Stimulated activated CD8-positive, alpha-beta memory T cell treated with anti-CD3 and anti-CD28 coated beads, Interleukin-15, amount 100 ng/mL, for 24 hours (primary cell): ENCODE measurements at places on chromosomes 6 and 20.

- no peak for DNase-seq
Measured at GRCh38 chr20:50120935-50121693, 8.2 kb upstream of the UBE2V1 start.

GRCh38 chr20:10747019-10747418 lies 73.2 kb upstream of the JAG1 start:
- no peak for DNase-seq

GRCh38 chr20:39123185-39123557 lies 161.0 kb downstream of the DHX35 start:
- no peak for DNase-seq

DNA sequence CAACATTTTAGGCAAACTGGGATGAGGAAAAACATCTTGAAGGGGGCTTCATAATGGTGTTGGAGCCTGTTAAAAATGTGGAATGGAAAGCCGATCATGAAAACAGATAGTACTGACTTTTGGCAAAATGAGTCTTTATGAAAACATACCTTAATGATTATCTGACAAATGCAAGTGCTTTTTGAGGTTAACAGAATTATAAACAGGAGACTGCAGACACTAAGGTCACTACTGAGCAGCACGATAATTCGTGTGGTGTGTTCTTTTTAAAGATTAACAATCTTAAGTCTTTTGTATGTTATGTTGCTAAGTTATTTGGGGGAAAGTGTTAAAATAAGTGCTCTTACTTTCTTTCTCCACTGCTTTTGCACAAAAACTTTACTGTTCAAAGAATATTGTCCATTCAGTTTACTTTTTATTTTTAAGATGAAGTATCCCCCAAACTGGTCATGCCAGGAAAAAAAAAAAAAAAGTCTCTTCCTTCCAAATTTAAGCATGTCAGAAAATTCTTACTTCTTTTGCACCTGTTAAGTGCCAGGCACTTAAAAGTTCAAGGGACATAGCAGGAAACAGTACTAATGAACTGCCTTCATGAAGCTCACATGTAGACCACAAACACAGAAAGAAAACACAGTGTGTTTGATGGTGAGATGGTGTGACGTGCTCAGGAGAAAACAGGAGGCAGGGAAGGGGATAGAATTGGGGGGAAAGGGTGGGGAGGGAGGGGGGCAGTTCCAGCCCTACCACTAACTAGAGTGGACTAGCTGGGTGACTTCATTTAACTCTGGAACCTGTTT lies 73.2 kb downstream of the CDYL start:
- DNase-seq = no peak

DNA sequence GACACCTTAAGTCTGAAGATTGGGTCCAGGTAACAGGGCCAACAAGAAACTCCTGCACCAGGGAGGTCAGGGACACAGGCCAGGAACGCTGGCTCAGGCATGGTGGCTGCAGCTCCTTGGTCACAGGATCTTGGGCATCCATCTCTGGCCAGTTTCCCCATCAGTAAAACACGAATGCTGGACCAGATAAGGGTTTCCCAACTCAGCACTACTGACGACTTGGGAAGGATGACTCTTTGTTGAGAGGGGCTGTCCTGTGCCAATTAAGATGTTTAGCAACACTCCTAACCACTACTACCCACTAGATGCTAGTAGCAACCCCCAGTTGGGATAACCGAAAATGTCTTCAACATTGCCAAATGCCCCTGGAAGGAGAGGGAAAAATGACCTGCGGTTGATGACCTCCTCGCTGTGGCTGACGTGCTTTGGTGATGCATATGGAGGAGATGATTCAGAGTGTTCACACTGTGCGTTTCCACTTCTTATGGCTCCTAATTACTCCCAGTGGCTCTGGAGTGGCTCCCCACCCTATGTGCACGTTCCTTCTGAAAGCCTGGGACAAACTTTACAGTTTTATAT lies 261.9 kb downstream of the CDH26 start:
- DNase-seq = no peak

DNA sequence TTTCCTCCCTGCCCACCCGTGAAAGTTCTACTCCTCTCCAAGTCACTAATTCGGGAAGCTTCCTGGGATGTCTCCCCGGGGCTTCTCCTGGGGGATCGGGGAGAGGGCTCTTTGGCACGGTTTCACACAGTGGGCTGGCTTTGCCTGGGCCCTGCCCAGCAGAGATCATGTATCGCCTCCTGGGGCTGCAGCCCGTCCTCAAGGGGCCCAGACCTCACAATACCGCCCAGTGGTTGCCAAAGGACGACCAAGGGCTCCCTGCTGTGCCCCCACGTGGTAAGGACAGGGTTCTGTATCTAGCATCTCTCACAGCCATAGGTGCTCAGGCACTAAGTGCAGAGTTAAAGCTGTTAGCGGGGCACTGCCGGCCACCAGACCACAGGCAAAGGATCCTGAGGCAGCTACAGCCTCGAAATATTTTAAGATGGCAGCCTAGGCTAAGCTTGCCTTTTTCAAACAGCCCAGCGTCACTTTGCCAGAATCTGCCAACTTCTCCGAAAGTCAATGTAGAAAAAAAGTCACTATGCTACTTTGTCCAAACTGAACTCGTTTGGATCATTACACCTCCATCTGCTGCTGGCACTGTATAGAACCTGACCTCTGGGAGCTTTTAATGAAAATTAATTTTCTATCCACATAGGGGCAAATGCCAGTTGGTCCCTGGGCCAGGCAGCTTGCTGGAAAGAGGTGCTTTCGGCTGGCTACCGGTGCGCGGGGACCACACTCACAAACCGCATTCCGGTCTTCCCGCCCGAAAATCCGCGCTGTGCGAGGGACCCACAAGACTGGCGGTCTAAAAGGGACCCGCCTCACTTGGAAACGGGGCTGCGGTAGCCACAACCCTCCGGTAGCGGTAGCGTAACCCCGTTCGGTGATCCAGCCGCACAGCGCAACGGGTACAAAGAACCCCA lies 1.3 kb upstream of the NNAT start:
- no peak for DNase-seq

DNA sequence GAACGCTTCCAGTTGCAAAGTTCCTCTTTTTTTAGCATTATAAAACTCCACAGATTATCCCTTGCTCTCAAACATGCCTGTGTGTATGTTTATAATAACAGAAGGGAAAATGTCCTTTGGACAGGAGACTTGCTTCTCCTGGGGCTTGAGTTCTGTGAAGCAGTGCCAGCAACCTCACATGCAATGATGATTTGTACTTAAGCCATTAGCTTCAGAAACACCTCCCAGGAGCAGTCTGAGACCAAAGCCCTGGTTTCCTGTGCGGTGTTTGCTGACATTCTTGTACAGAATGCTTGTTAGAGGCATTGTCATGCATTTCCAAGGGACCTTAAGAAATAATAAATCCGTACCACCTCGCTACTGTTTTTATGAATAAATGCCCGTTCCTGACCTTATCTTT lies 752.8 kb downstream of the CBLN4 start:
- no peak for DNase-seq

DNA sequence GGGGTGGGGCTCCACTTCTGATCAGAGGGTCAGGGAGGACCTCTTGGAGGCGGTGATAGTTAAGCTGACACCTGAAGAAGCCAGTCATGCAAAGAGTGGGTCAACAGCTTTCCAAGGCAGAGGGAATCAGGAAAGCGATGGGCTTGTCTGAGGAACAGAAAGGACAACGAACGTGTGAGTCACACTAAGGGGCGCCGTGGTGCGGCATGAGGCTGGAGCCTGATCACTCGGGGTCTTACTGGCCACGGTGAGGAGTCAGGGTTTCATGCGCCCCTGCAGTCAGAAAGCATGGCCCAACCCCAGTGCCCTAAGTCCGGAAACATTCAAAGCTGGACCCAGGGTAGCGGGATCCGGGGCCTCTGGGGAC lies 50.6 kb upstream of the SLC32A1 start:
- no peak for DNase-seq

GRCh38 chr6:170284866-170285469 lies 5.9 kb downstream of the DLL1 start:
- DNase-seq = no peak

DNA sequence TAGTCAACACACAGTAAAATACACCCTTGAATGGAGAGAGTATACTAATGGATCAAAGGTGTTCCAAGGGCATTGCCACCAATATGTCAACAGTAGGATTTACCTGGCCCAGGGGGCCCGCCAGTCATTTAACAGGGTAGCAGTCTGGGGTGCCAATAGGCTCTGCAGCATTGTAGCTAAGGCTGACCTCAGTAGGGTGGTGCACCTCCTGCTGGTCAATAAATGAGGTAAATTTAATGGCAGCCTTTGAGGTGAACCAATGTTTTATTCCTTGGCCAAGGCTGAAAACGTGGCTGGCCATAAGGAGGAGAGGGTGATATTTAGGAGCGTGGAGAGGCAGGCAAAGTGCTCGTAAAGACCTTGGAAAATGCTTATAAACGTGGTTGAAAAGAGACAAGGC lies 147.2 kb downstream of the RPS12 start:
- DNase-seq = no peak

DNA sequence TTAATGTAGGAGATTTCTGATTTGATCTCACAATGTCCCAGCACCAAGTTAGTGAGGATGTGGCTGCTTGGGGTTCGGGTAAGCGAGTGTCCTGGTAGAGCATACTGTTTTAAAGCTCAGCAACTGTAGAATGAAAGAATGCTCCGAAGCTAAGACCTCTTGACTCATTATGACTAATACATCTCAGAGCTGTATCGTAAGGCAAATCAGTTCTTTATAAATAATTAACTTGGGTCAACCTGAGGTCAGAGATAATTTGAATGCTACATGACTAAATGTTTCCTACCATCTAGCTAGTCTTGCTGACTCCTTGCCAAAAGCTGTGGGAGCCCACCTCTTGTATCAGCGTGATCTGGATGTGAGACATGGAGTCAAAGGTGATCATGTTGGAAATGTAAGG lies 128.8 kb upstream of the PDE7B start:
- DNase-seq = no peak

DNA sequence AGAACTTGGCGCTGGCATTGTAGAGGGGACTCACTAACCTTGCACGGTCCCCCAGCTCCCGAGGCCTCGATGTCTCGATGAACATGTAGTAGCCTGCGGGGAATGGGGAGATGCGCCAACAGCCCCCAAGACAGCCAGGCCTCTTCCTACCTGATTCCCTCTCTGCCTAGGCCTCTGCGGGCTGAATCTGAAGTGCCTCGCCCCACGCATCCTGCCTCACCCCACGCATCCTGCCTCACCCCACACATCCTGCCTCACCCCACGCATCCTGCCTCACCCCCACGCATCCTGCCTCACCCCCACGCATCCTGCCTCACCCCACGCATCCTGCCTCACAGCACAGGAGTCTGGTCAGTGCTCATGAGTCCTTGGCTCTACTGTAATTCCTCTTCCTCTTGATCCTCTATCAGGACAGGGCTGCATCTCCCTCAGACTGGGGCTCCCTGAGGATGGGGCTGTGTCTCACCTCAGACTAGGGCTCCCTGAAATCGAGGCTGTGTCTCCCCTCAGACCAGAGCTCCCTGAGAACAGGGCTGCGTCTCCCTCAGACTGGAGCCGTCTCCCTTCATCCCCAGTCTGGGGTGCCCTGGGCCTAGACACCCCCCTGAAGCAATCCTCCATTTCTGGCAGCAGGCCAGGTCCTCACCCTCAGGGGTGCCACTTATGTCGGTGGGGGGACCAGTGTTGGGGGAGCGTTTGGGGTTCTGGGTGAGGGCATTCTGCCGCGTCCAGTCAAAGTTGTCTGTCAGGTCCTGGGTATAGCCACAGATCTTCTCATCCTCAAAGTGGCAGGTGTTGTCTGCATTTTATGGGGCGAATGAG lies 53.6 kb downstream of the MDGA1 start:
- DNase-seq = no peak

GRCh38 chr6:119676961-119677360 lies 327.4 kb upstream of the MAN1A1 start:
- DNase-seq = no peak

DNA sequence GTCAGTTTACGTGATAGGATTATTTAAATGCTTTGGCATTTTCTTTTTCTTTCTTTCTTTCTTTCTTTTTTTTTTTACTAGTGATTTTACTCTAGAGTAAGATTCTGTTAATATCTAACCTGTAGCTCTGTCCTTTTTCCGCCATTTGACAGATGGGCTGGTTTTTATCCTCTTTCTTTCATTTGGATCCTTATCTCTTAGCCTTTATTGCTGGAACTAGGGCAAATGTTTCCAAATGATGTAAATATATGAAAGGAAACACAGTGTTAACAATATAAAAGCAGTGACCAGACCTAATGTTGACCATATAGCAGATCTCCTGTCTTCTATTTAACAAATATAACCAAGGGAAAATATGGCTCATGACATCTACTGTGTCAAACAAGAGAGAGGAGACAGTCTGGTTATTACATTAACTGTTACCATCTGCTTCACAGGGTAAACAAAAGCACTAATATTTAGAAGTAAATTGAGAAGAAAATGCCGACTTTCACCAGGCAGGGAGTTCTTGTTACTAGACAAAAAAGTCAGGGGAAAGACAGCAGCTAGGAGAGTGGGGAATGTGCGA lies 59.8 kb upstream of the GCLC start:
- no peak for DNase-seq

DNA sequence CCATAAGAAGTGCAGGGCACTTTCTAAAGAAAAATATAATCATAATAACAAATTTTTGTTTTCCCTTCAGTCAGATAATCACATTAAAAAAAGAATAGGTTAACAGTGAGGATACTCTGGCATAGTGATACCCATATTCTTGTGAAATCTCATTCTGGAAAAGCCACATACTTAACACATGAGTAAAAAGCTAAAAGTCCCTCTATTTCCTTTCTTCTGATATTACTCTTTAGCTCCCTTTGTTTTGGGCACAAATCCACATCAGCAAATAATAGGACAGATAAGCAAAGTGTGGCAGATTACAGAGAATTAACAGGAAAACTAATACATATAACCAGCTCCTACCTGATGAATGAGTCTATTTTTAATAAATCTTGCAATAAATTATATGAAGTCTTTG lies 15.8 kb downstream of the SHPRH start:
- DNase-seq = no peak

DNA sequence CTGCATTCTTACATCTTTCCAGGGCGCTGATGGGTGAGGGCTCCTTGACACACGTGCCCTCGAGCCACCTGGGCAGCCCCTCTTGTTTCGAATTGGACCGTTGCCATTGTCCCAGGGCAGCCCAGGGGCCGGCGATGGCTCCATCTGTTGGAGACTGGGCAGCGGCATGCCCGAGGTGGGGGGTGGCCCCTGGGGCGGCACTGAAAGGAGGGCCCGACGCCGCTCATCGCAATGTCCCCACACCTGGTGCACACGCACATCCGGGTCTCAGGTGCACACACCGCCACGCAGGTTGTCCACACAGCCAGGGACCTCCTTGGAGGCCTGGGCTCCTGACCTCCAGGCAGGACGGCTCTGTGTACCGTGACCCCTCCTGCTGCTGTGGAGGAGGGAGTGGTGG lies 18.0 kb downstream of the GATA5 start:
- DNase-seq = no peak
